Upper lobe of left lung (tissue), 6 donors: ENCODE measurements at places on chromosomes 4 and X. TPM values are rescaled to one million over a fixed set of nuclear protein-coding genes. Genes with fewer than 3 reads are reported as not detected.

DNA sequence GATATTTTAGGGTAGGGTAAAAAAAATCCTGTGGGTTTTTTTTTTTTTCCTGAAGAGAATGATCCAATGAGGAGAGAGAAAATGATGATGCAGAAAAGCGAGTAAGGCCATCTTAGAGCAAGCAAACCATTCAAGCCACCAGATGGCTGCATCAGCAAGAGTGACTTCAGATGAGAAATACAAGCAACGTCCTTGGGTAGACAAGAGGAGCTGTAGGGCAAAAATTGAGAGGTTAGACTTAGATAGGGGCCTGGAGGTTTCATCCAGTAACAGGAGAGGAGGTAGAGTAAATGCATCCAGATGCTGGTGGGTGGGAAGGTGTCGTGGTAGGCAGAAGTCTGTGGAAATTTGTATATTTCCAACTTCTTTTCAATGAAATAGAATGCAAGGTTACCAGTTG lies 14.6 kb downstream of the FTHL17 start:
- no peak for DNase-seq

GRCh38 chrX:129791961-129792570 lies 12.3 kb downstream of the SASH3 start:
- DNase-seq: no peak

DNA sequence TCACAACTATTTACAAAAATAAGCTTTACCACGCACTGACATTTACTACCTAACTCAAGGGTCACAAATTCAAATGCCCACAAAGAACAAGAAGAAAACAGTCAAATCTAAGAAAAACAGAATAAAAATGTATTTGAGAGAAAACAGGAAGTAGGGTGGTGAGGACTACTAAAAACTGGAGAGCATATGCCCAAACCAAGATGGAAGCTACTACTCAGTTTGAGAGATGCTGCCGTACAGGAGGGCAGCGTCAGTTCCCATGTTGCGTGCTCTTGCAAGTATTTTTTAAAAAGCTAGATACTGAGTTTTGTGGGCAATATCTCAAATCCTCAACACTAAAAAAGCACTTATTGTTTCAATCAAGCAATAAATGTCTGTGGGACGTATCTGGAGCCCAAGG lies 16.2 kb downstream of the HNRNPD start:
- no peak for DNase-seq

The GAGE12F gene
- total RNA-seq: not detected

DNA sequence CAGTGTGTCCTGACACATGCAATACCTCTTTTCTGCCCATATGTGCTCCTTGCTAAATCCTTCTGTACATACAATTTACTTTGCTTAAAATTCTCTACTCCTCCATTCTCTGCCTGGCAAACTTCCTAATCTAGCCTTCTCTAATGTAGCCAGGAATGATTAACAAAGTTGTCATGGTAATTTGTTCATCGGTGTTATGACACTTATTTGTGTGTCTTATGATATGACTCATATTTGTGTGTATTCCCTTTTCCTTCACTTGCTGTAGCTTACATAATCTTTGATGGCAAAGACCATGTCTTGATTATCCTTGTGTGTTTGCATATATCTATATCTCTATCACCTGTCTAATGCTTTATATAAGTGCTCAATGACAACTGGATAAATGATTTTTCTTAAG lies 133.3 kb downstream of the COL25A1 start:
- no peak for DNase-seq

The F8A2 gene
- total RNA-seq: not detected

GRCh38 chr4:8847331-8847730 lies 24.3 kb downstream of the HMX1 start:
- no peak for DNase-seq

The SPARCL1 gene
- 380 TPM for total RNA-seq

DNA sequence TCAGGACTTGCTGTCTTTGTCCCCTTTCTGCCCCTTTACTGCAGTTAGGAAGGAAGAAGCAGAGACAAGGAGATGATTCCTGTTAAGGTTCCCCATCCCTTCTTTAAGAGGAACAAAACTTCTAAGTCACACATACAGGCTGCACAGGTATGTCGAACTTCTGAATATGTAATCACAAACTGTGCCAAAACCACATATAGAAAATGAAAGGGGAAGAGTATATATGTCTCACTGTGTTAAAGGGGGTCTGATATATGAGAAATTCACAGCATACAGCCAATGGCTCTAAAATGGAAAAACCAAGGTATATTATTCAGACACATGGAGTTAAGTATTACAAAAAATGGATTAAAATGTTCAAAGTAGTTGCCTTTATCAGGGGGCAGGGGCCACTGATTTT lies 11.7 kb downstream of the CFAP97 start:
- DNase-seq: no peak

The SPP1 gene
- total RNA-seq: 24.1 TPM

DNA sequence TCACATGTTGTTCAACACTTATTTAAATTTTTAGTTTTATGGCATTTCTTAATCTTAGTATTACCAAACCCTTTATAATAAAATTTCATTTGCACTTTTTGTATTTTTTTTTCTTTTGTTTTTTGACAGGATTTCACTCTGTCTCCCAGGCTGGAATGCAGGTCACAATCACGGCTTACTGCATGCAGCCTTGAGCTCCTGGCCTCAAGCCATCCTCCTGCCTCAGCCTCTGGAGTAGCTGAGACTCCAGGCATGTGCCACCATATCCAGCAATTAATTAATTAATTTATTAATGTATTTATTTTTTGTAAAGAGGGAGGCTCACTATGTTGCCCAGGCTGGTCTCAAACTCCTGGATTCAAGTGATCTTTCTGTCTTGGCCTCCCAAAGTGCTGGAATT lies 133.4 kb downstream of the ADGRL3 start:
- no peak for DNase-seq

DNA sequence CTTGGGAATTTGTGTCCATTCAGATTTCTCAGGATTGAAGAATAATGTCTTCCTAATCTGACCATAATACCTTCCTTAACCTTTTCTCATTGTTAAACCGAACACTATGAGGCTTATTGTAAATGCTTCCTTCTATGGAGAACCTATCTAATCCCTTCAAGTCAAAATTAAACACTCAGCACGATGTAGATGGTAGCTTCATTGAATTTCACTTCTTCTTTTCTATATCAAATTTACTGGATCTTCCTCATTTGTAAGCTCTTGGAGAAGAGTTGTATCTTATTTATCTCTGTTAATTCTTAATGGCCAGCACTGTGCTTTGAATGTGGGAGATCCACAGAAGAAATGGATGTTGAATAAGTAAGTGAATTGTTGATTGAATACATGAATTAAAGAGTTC lies 109.0 kb upstream of the RAPGEF2 start:
- DNase-seq: no peak

The APELA gene
- not detected for total RNA-seq
